ENCODE measurements at places on chromosomes 13 and 19.

DNA sequence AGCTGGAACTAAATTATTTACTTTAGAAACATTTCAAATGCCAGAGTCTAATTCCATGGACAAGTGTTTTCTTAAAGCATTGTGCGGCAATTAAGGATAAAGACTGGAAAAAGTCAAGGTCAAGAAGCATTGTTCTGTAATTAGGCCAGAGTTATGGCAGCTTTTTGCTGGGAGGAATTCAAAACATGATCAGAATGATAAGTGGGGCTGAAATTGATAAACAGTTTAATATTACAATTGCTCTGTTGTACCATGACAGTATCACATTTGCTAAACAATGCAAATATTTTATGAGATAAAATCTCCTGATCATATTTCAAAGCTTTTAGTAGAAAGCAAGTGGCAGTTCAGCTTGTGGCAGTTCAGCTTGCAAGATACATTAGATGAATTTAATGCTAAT, 513.7 kb downstream of the GPC6 start:
- no peak for DNase-seq

DNA sequence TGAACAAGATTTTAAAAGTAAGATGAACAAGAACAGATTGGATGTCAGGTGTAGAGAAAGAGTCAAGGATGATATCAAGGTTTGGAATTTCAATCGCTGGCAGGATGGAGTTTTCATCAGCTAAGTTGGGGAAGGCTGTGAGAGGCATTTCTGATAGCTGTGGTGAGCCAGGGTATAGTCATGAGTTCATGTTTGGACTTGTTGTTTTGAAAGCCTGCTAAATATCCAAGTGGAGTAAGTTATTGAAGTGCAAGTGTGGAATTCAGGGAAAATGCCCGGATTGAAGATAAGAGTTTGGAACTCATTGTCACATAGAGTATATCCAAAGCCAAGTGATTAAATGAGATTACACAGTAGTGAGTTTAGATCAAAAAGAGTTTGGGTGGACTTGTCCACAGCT, 11.0 kb upstream of the EPSTI1 start:
- DNase-seq = no peak

GRCh38 chr13:98930151-98930591, 47.7 kb downstream of the DOCK9 start:
- DNase-seq = no peak

- no peak for DNase-seq
Observed at GRCh38 chr13:73335944-73336343, 277.1 kb downstream of the KLF5 start.

DNA sequence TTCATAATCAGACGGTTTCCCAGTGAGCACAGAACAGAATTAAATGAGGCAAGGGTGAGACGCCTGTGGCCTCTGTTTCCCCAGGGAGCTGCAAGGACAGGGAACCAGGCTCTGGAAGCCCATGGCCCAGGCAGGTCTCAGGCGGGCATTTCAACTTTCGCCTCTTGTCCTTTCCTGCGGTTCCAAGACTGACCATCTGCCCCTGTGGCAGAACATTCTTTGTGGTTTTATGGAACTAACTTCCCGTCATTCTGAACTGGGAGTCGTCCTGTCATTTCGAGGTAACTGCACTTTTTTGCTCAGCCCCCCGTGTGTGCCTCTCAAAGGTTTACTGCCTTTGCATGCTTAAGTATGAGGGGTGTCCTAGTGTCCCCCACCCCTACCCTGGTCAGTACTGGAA, 70.9 kb downstream of the KL start:
- DNase-seq = no peak

DNA sequence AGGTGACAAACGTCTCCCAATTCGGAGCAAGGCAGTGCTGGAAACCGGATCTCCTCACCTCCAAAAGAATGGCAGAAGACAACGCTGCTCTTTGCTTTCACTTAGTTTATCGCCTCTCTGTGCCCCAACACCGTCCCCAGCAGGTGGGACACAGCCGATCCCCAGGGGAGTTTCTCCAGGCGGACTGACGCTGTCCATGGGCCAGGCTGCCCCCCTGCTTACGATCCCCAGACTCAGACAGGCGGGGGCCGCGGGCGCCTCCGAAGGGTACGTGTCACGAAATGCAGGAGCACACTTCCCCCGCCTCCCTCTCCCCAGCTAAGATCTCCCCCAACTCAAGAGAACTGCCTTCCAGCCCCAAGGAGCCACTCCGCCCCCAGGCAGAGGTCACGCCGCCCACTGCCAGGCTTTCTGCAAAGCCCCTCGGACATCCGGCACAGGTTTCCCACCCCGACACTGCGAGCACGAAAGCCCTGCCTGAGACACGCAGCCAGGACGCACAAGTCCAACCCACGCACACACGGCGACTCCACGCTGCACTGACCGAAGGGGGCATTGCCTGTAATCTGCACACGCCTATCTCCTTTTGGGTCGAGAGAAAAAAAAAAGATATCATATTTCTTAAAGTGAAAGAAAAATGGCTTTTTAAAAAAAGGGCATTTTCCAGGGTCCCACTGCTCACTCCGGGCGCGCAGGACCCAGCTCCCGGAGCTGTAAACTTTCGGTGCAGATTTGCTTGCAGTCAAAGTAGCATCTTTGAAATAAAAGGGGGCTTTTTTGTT, 2.0 kb downstream of the SPRY2 start:
- no peak for DNase-seq

GRCh38 chr19:57441979-57442752, 7.0 kb downstream of the ZNF749 start:
- DNase-seq = no peak

GRCh38 chr13:83816081-83816480, 66.2 kb downstream of the SLITRK1 start:
- DNase-seq = no peak

DNA sequence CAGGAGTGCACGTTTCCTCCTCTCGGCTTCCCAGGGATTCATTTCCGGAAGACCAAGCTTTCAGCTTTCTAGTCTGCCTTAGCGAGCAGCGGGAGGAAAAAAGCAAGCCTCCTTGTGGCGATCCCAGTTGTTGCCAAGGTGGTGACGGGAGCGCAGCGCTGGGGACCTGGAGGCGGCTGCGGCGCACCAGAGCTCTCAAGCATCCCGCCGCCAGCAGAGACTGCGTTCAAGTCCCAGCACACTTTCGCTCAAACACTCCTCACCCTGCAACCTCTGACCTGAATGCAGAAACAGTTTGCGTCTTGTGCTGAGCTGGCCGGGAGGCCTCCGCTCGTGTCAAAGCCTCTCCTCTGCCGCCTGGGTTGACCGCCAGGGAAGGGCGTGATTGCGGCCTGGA, 4.9 kb downstream of the GSX1 start:
- no peak for DNase-seq

DNA sequence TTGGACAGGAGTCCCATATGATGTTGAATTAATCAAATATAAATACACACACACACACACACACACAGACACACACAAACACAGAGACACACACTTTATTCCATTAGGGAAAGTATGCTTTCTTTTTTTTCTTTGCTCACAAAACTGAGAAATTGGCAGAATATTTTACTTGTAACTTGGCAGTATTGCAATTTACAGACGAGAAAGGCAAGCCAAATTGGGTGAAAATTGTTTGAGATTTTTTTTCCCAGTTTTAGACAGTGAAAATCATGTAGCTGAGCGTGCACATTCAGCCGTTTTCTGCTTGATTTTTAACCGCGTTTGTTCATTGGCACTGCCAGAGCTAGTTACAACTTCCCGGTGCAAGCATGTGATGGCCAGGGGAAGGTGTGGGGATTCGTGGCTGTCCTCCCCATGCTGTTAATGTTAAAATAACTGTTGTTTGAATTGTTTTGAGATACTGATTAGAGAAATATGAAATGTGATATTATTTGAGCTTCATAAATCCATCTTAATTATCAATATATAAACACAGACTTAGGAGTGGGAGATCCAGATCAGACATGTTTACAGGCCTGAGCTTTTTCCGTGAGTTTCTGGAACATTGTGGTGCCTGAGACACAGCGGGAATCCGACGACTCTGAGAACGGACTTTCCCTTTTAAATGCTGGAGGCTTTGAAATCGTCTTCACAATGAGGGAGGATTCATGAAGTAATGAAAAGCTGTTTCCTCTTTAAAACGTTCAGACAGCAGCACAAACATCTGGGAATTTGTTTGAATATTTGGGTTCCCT, 125.5 kb downstream of the KCNRG start:
- DNase-seq = no peak

DNA sequence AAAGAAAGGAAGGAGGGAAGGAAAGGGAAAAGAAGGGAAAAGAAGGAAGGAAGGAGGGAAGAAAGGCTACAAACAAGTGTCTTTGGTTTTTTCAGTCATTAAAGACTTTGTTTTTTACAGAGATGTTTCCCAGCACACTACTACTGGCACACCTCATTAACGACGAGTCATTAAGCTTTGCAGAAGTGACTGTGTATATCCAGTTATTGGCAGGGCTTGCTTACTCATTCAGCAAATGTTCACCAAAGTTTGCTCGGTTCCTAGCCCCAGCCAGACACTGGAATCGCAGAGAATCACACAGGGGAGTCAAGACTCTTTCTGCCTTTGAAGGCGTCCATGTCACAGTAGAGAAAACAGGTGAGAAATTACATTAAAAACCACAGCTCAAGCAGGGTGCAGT, 4.3 kb downstream of the NLRP12 start:
- no peak for DNase-seq

DNA sequence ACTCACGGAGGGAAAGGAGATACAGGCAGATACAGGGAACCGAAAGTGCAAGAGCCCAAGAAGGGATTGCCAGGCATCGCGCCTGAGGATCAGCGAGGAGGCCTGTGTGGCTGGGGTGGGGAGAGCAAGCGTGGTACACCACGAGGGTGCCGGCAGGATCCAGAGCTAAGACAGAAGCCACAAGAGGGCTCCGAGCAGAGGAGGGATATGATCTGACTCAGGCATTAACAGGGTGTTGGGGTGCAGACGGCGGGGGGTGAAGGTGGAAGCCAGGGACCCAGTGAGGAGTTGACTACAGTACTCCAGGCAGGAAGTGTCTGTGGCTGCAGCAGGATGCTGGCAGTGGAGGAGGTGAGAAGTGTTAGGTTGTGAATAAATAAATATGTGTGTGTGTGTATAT, 5.4 kb upstream of the PPP1R37 start:
- no peak for DNase-seq

- no peak for DNase-seq
Observed at GRCh38 chr19:4933528-4933927, 24.2 kb downstream of the UHRF1 start.

- DNase-seq = no peak
Observed at GRCh38 chr19:2046046-2046907, 4.8 kb downstream of the MKNK2 start.

DNA sequence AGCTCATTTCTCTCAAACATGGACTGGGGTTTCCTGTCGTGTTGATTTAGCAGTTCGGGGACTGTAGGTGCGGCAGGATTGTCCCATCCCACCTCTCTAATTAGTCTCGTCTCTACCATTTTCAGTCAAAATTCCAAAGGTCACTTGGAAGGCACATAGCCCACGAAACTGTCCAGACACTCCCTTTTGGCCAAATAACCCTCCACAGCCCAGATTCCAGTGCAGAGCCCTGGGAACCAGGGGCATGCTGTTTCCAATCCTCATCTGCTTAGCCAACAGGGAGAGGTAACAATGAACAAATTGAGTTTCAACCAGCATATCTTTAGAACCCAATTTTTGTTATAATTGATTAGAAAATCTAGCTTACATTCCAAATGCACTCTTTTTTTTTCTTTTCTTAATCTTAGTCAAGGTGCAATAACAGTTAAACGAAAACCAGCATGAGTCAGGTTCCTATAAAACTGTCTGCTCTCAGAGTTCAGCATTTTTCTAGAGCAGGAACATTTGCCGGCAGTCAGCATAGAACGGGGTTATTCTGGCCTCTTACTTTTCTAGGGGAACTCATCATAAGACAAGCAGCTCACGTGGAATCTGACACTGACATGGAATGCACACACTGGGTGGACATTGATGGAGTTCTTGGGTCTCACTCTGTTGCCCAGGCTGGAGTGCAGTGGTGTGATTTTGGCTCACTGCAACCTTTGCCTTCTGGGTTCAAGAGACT, 14.4 kb upstream of the CEBPA start:
- DNase-seq = no peak

DNA sequence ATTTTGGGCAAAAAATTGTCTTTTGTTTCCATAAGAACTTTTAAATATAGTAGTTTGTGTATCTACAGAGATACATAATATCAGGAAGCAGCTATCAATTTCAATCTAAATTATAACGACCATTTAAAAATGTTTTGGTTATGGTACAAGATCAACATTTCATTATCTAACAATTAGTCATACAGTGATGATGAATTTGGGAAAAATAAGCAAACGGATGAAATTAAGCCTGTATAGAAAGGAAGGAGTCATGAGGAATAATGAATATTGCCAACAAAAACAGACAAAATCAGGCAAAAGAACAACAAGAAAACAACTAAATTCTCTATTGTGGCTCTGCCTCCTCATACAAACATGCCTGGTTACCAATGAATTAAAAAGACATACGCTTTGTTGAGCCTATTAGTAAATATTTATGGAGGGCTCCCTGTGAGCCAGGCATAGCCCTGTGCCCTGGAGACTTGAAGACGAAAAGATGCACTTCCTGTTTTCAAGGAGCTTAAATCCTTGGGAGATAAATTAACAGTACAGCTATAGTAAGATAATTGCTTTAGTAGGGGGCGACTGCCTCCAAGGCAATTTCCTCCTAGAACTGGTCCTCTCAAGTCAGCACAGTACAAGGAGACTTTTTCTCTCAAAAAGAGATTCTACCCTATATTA, 73.0 kb downstream of the NALCN start:
- DNase-seq = no peak

GRCh38 chr19:51139299-51140014, 2.6 kb upstream of the SIGLEC7 start:
- no peak for DNase-seq

GRCh38 chr13:97221046-97221445, 1.1 kb upstream of the MBNL2 start:
- DNase-seq = no peak

GRCh38 chr13:85441975-85442374, 357.2 kb downstream of the SLITRK6 start:
- no peak for DNase-seq

GRCh38 chr13:74597526-74597925, 463.3 kb upstream of the KLF12 start:
- DNase-seq = no peak

GRCh38 chr13:77529501-77529840, 6.0 kb upstream of the SCEL start:
- DNase-seq = no peak

DNA sequence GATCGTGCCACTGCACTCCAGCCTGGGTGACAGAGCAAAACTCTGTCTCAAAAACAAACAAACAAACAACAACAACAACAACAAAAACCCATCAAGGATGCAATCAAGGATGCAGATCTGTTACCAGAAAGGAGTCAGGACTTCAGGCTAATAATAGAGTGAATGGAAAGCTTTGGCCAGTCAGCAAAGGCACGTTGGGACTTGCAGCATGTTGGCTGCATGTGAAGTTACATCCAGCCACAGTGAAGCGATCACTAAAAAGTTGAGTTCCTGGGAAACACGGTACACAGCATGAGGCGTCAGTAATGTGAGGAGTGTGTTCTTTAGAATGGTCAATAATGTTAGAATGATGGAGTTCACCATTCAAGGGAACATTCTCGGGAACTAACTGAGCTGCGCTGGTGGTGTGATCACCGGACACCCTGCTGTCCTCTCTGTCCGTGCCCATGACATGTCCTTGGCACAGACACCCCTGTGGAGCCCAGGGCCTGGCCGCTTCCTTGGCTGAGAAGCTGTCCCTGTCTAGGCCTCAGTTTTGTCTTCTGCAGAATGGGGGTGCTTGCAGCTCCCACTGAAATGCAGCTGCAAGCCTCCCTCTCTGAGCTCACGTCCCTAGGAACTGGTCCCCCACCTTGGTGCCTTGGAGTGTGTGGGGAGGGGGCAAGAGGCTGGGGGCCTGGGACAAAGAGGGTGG, 2.3 kb upstream of the LGALS7B start:
- DNase-seq = no peak
